ENCODE measurements at places on chromosomes 1 and 21.

DNA sequence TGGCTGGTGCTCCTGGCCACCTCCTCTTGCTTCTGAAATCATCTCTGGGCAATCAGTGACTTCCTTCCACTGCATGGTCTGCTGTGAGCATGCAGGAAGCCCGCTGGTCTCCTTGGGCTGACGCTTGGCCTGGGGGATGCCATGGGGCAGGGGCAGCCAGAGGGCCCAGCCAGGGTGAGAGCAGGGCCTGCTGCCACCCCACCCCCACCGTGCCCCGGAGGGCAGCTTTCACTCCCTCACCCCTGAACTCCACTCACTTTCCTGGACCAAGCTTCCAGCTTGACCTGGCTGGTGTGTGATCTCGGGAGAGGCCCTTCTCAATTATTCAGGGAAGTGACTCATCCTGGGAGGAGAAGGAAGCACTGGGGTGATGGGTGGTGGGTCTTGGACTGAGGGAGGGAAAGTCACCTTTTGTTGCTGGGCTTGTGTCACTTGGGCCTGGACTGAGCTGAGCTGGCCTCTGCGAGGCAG lies 270.2 kb upstream of the CSF3R start:
- no peak for DNase-seq

DNA sequence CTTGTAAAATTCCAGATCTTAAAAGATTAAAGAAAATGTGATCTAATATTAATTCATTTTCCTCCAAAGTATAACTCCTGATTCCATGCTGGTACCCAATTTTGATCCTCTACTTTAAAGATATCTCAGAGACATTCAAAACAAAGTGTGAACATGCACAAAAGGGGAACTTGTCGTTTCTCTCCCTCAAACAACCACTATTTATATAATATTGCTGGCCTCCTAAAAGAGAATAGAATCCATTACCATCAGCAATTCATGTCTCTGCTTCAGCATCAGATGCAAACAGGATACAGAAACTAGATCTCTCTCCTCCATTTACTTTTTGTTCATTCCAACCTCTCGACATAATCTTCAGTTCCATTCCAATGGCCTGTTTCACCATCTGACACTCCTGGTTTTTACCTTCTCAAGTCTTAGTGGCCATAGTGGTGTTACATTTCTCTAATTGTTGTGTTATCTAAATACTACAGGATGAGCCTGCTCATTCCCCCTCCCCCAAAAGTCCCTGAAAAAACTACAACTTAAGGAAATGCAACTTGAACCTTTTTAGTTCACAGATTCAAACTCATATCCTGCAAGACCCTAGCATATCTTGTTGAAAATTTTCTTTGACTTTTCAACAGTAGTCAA lies 4.1 kb downstream of the NRIP1 start:
- no peak for DNase-seq

GRCh38 chr1:230693221-230693620 lies 20.7 kb downstream of the AGT start:
- no peak for DNase-seq

DNA sequence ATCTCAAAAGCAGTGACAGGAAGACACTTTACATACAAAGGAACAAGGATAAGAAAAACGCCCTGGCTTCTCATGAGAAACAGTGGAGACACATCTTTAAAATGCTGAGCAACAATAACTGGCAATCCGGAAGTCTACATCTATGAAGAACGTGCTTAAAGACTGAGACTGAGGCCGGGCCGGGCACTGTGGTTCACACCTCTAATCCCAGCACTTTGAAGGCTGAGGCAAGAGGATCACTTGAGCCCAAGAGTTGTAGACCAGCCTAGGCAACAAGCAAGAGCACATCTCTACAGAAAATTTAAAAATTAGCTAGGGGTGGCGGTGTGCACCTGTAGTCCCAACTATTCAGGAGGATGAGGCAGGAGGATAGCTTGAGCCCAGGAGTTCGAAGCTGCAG lies 2.1 kb upstream of the KRTAP12-1 start:
- DNase-seq = no peak

GRCh38 chr1:228226956-228227791 lies 19.3 kb downstream of the OBSCN start:
- DNase-seq = no peak

DNA sequence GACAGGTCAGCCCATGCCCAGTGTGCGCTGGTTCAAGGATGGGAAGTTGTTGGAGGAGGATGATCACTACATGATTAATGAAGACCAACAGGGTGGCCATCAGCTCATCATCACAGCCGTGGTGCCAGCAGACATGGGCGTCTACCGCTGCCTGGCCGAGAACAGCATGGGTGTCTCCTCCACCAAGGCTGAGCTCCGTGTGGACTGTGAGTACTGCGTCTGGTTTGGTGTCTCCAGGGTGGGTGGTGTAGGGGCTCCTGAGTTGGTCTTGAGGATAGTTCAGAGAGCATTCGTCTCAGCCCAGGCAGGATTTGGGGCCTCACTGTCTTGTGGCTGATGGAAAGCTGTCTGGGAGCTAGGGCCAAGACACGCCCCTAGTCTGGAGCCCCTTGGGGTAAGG lies 83.2 kb downstream of the TRIM11 start:
- DNase-seq = no peak

DNA sequence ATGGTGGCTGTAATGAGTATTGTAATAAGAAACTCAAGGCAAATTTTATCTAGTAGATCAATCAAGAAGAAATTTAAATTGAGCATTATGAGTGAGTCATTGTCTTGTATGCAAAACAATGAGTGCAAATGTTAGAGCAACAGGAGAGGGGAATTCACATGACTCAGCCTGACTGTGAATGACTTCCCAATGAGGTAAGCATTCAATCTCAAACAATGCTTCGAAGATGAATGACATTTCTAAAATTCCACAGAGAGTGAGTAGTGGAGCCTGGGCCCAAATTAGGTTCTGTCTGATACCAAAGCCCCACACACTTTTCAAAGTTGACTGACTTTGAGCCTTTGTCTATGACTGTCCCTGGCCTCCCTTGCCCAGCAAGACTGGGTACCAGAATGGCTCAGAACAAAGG lies 738.0 kb downstream of the PTPRU start:
- no peak for DNase-seq

Measured in hematopoietic multipotent progenitor cell (in vitro differentiated cells).